ENCODE measurements at places on chromosomes 7 and 10.

DNA sequence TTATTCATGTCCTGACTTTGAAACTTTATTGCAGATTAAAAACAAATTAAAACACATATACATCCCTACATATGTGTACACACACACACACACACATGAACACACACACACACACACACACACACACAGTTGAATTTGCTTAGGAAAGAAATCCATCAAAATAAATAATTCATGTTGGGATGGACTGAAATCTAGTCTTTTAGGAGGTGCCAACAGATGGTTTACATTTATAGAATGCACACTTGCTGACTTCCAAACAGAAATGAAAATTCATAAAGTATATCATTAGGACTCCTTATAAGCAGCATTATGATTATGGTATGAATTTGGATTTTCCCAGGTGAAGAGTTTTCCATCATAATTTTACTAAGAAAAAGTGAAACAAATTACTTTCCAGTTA lies 270.5 kb upstream of the ETV1 start:
- no peaks in the 10 kb centered on the region for H3K4me1 ChIP-seq
- H3K4me3 ChIP-seq: no peak overlapping the region
- no peaks in the 10 kb centered on the region for H3K27me3 ChIP-seq

GRCh38 chr7:74612015-74612829 lies 45.3 kb upstream of the GTF2I start:
- no peaks in the 10 kb centered on the region for H3K27me3 ChIP-seq
- DNase-seq: peak; percentile 51
- no peaks in the 10 kb centered on the region for H3K36me3 ChIP-seq
- H3K4me1 ChIP-seq: no peaks in the 10 kb centered on the region
- H3K4me3 ChIP-seq: no peak overlapping the region
- no peak overlapping the region for H3K27ac ChIP-seq

DNA sequence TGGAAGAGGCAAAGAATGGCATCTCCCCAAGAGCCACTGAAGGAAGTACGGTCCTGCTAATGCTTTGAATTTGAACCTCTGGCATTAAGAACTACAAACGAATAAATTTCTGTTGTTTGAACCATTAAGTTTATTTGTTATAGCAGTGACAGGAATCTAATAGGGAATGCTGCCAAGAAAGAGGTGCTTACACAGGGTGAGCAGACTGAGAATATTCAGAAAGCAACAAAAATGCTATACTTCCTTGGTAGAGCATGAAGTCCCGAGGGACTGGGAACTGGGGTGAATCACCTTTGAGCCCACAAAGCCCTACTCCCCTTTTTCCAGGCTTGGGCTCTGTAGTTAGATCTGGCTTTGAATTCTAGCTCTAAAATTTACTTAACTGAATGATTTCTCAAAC lies 45.0 kb downstream of the PANK1 start:
- no peaks in the 10 kb centered on the region for H3K36me3 ChIP-seq
- DNase-seq: no peak
- no peak overlapping the region for H3K4me3 ChIP-seq
- no peaks in the 10 kb centered on the region for H3K4me1 ChIP-seq

DNA sequence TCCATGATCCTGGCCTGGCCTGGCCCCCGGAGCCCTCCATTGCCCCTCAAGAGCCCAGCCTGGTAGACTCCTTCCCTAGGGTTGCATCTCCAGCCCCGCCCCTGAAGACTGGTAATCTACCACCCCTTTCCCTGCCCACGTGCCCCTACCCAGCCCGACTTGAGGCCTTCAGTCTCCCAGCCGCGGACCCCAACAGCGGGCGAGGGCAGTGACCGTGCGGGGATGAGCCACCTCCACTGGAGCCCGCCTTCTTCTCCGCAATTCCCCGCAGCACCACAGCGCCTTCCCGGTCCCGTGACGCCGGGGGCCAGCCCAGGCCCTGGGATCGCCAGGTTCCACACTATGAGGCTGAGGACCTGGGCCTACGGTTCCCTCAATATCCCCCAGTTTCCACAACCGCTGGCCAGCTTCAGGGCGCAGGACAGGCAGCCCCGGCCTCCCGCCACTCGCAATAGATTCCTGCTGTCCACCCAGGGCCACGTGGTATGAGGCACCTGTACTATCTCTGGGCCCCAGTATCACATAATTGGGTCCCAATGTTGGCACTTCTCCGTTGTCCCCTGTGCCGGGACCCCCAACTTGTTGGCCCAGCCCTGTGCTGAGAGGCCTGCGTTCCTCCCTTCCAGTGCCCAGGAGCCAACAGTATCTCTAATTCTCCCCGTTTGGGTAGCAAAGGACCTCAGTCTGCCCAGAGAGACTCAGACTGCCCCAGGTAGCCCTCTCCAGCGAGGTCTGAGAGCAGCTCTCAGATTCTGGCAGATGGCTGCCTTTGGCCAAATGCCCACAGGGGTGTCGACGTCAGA lies 1.1 kb upstream of the GPRIN2 start:
- no peaks in the 10 kb centered on the region for H3K27me3 ChIP-seq
- no peak overlapping the region for H3K27ac ChIP-seq
- peaks cover 13% of the 10 kb centered on the region for H3K4me1 ChIP-seq
- DNase-seq: peak; percentile 15

- H3K27ac ChIP-seq: no peak overlapping the region
- no peak for DNase-seq
- H3K36me3 ChIP-seq: no peaks in the 10 kb centered on the region
- no peak overlapping the region for H3K4me3 ChIP-seq
- H3K4me1 ChIP-seq: no peaks in the 10 kb centered on the region
Measured at GRCh38 chr7:120353171-120353570, 80.2 kb downstream of the KCND2 start.

GRCh38 chr7:150901160-150902035 lies 49.1 kb downstream of the AOC1 start:
- H3K27me3 ChIP-seq: no peaks in the 10 kb centered on the region
- DNase-seq: peak; percentile 41
- peaks cover 34% of the 10 kb centered on the region for H3K4me1 ChIP-seq
- no peaks in the 10 kb centered on the region for H3K36me3 ChIP-seq
- H3K4me3 ChIP-seq: no peak overlapping the region
- H3K27ac ChIP-seq: peak overlapping the region; percentile 75

- DNase-seq: no peak
- no peaks in the 10 kb centered on the region for H3K27me3 ChIP-seq
- H3K27ac ChIP-seq: no peak overlapping the region
- H3K36me3 ChIP-seq: no peaks in the 10 kb centered on the region
Measured at GRCh38 chr7:38198366-38198765, 20.3 kb downstream of the STARD3NL start.

DNA sequence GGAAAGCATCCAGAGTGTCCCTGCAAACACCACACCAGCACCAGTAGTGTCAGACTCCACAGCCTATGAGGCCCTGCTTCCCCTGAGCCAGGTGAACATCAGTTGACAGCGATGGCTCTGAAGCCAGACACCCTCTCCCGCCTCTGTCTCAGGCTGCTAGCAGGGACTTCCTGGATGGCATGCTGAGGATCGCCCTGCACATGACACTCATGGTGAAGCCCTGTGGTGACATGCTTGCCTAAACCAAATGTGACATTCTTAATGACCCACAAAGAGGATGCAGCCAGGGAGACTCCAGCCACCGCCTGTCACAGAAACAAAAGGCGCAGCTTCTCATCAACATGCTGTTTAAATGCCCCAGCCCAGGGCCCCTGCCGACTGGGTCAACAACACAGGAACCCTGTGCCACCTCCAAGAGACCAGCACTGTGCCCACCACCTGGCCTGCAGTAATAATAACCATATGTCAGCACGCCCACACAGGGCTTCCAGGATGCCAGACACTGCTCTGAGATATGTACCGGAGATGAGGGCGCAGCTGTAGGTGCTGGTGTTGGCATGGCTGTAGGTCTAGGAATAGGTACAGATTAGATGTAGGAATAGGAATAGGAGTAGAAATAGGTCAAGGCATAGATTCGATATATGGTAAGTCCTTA lies 81.3 kb downstream of the GRID1 start:
- H3K36me3 ChIP-seq: no peaks in the 10 kb centered on the region
- no peak overlapping the region for H3K4me3 ChIP-seq
- H3K4me1 ChIP-seq: no peaks in the 10 kb centered on the region
- no peaks in the 10 kb centered on the region for H3K27me3 ChIP-seq

DNA sequence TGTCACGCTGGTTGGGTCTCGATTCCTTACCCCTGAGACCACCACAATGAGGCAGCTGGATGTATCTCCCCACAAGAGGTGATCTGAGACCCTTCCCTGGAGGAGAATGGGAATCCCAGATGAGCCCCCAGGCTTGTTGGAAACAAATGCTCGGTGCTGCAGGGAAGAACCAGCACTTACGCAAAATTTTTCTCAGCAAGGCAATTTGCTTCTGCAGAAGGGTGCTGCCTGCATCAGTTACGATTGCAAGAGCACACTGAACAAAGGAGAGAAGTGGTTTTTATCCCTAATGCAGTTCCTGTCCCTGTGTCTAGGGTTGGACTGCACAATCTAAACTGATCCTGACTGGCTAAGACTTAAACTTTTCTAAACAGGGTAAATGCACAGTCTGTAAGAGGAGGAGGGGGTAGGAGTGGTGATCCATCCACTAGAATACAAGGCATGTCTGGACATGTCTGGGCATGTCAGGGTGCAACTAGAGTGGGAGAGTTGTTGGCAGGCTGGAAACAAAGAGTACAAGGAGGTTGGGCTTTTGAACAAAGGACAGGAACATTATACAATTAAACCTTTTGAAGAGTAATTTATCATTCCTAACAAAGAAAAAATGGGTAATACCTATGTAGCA lies 114.9 kb upstream of the FAM3C start:
- no peak for DNase-seq
- H3K4me3 ChIP-seq: no peak overlapping the region
- H3K27ac ChIP-seq: no peak overlapping the region
- no peaks in the 10 kb centered on the region for H3K27me3 ChIP-seq
- no peaks in the 10 kb centered on the region for H3K36me3 ChIP-seq
- no peaks in the 10 kb centered on the region for H3K4me1 ChIP-seq

DNA sequence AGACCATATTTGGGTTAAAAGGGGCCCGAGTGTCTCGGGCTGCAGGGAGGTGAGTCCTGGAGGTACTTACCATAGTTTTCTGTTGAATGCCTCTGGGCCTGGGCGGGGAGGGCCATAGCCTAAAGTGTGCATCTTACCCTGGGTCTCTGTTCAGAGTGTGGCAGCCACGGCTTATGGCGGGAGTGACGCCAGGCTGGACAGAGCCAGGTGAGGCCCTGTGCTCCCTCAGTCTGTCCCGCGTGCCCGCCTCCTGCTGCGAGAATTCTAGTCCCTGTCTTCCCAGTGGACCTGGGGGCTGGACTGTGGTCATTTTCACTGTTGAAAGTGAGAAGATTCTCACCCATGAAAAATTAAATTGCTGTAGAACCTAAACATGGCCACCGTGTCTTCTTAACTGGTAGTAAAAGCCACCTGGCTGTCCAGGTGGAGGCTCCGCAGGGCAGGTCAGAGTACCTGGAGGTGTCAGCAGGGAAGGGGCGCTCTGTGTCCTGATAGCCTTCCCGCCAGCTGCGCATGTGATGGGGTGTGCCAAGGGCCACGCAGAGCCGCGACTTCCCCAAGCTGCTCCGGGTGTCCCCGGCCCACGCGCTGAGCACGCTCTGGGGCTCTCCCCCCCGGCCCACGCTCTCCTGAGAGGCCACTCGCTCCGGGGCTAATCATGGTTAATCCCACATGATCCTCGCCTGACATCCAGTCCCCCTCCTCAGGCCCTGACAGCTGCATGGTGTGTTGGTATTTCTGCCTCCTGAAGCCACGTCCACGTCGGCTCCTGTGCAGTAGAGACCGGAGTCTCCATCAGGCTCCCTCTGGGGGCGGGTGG lies 20.3 kb downstream of the INPP5A start:
- DNase-seq: no peak
- H3K36me3 ChIP-seq: no peaks in the 10 kb centered on the region
- no peak overlapping the region for H3K4me3 ChIP-seq
- H3K27ac ChIP-seq: no peak overlapping the region
- no peaks in the 10 kb centered on the region for H3K27me3 ChIP-seq
- peaks cover 5% of the 10 kb centered on the region for H3K4me1 ChIP-seq

DNA sequence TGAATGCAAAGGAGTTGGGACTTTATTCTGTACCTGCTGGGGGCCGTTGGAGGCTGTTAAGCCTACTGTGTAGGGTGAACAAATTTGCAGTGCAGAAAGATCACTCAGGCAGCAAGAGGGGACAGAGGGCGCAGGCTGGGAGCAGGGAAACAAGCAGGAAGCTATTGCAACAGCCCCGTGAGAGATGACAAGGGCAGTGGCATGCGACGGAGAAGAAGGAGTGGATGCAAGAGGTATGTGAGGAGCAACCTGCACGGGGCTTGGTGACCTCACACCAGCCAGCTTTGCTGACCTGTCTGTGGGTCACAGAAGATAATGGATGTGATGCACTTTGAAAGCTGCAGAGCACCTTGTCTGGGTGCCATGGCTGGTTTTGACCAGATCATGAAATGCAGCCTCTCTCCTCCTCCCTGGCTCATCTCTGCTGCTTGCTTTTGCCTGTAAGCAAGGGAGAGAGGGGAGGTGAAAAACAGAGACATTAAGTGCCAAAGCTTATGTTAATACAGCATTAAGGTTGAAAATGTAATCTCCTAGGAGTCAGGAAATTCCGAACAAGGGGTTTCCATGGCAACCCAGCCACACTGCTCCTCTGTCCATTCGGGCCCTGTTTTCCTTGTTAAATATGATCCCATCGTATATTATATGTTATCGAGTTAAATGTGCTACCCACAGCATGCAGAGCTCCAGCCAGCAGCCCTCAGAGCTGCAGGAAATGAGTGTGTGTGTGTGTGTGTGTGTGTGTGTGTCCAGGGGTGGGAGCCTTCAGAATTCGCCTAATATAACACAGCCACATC lies 314.3 kb upstream of the ZMIZ1 start:
- H3K27me3 ChIP-seq: no peaks in the 10 kb centered on the region
- H3K4me3 ChIP-seq: no peak overlapping the region
- H3K36me3 ChIP-seq: no peaks in the 10 kb centered on the region
- DNase-seq: no peak
- H3K4me1 ChIP-seq: peaks cover 16% of the 10 kb centered on the region

- no peak overlapping the region for H3K4me3 ChIP-seq
- DNase-seq: no peak
- H3K4me1 ChIP-seq: peaks cover 17% of the 10 kb centered on the region
- H3K27me3 ChIP-seq: no peaks in the 10 kb centered on the region
Measured at GRCh38 chr7:112067200-112067599, 139.0 kb downstream of the DOCK4 start.

- H3K36me3 ChIP-seq: no peaks in the 10 kb centered on the region
- H3K27ac ChIP-seq: no peak overlapping the region
- DNase-seq: peak; percentile 45
- no peaks in the 10 kb centered on the region for H3K4me1 ChIP-seq
Measured at GRCh38 chr7:30459591-30460245, 18.9 kb downstream of the NOD1 start.

All from body of pancreas (tissue), 4 donors.